ENCODE measurements at places on chromosomes 13 and 19.

DNA sequence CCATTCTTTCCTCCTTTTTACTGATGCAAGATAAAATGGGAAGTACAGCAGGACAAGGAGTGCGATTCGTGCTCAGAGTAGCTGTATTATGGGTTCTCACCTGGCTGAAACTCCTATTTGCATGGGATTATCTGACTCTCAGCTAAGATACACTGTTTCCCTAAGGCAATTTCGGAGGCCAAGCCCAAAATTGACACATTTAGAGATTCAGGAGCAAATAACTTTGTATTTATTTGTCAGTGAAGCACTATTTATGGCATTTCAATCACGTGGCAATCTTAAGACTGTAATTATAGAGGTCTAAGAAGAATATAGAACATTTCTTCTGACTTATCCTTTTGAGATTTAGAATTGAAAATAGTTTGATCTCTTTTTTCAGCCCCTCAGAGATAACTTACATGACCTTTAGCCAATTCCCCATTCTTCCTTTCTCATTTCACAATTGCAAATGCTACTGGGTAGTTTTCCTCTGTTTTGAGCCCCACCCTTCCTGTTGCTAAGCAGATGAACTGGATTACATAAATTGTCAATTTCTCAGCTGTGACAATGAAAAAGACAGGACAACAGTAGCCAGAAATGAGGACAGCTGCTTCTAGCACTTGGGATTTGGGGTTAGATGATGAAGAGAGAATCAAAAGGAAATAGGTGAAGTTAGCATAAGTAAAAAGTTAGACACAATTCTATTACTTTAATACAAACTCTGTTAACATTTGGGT lies 122.7 kb upstream of the FRY start:
- no peak for DNase-seq

DNA sequence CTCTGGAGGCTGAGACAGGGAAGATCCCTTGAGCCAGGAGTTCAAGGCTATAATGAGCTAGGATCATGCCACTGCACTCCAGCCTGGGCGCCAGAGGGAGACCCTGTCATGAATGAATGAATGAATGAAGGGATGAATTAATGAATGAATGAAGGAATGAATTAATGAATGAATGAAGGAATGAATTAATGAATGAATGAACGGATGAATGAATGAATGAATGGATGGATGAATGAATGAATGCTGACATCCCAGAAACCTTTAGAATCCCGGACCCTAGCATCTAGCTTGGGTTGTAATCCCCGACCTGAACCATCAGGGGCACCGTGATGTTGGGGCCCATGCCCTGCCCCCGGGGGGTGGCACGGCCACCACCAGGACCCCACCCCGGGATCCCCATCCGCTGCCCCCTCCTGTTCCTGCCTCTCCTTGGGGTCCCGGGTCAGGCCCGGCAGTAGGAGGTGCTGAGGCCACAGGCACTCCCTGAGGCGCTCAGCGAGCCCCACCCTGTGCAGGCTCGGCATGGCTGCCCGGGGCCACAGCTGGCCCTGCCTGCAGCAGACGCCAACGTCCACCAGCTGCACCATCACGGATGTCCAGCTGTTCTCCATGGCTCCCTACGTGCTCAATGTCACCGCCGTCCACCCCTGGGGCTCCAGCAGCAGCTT lies 3.4 kb downstream of the EBI3 start:
- no peak for DNase-seq

DNA sequence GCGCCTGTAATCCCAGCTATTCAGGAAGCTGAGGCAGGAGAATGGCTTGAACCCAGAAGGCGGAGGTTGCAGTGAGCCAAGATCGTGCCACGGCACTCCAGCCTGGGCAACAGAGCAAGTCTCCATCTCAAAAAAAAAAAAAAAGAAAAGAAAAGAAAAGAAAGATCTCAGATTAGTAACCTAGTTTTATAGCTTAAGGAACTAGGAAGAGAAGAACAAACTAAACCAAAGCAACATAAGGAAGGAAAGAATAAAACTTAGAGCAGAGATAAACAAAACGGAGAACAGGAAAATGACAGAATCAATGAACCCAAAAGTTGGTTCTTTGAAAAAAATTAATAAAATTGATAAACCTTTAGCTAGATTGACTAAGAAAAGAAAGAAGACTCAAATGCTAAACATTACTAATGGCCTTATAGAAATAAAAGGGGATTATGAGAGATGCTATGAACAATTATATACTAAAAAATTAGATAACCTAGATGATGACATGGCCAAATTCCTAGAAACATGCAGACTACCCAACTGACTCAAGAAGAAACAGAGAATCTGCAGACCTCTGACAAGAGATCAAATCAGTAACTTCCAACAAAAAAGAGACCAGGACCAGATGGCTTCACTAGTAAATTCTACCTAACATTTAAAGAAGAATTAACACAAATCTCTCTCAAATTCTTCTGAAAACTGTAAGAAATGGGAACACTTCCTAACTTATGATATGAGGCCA lies 68.2 kb downstream of the CDADC1 start:
- no peak for DNase-seq

DNA sequence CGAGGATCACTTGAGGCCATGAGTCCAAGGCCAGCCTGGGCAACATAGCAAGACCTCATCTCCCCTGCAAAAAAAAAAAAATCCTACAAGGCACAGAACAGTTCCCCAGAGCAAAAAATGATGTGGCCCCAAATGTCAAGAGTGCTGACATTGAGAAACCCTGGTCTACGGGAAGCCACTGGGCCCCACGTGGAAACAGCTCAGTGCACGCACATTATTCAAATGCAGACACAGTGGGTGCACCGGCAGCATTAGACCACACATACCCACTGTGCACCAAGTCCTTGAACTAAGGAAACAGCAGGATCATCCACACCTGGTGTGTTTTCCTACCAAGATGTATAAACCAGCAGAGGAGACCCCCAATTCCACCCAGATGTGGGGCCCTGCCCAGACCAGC lies 35.0 kb upstream of the ADGRE5 start:
- DNase-seq, result no peak

DNA sequence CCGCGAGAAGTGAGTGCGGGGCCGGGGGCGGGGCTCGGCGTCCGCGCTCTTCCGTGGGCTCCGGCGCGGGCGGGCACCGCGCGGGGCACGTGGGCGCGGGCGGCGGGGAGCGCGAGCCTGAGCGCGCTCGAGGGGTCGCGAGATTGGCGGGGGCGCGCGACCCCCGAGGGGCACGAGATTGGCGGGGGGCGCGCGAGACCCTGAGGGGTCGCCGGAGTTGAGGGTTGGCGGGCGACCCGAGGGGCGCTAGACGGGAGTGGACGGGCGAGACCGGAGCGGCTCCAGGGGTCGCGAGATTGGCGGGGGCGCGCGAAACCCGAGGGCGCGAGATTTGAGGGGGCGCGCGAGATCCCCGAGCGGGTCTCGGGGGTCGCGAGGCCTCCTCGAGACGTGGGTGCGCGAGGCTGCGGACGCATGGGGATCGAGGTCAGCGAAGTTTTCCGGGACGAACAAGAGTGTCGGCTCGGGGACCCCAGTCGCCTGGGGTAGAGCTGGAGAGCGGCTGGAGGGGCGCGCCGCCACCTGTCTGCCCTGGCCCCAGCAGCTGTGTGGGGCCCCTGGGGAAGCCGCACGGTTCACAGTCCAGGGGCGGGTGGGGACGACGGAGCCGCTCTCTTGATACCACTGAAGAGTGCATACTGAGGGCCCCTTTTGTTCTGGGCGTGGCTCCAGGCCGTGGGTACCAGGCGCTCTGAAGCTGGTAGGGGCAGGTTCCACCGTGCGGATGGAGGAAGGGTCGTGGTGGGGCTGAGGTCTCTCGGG lies 682 bp downstream of the SSBP4 start:
- no peak for DNase-seq

- DNase-seq, result no peak
Observed at GRCh38 chr19:6876748-6877147, 10.6 kb upstream of the ADGRE1 start.

DNA sequence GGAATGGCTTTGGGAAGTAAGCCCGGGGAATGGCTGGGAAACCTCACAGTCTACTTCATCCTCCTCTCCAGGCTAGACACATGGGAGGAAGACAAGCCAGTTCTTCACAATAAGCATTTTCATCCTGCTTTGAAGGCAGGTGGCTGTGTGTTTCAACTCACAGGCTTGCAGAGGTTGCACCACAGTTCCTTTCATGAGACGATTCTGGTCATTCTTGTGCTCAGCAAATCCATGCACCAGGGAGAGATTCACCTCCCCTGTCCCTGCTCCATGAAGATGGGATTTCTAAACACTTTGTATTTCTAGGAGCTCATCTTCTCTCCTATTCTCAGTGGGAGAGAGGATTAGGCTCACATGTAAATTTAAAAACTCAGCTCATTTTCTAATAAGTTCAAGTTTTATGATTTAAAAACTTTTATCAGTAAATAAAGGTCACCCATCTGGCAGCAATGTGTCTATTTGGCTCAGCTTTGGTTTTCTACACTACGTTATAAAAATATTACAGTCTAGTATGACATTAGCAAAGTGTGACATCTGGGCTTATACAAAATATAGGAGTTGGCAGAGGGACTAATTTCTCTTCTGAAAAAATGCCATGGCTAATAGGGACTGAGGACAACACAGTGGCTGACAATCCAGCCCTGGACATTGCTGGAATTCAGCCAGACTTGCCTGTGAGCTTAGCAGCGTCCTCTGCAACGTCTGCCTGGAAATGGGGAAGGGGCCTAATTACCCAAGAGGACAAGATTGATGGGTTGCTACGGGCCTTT lies 283.2 kb upstream of the SLC10A2 start:
- DNase-seq, result no peak

DNA sequence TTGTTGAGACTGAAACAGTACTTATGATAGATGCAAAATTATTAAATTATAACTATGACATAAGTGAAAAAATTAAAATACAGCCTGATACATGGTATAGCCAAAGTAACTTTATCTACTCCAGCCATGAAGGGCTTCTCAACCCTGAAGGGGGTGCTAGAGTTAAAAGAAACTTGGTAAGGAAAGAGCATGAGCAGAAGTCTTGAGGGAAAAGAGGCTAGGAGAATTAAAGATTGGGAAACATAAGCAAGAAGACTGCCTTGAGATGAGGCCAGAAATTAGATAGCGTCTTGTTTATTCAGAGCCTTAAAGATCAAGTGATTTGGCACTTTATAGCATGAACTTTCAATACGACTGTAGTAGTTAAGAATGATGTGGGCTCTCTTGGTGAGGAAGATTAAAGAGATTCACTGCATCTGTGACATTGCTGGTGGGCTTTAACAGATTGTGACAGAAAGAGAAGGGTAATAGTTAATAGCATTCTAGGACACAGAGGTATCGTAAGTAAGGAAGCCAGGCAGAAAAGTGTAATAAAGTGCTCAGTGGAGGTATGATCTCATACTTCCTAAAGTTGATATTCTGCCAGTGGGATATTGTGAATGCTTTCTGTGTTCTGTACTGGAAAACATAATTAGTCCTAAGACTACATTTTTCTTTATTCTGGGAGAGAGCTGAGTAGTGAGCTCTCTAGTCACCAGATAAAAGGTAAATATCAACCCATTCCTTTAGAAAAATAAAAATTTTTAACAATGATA lies 385.4 kb upstream of the PRR20A start:
- DNase-seq, result no peak
